Effector memory CD8-positive, alpha-beta T cell (primary cell): ENCODE measurements at places on chromosomes 1 and 21.

GRCh38 chr1:93613898-93614297 is 67.7 kb downstream of the BCAR3 start:
- H3K27ac ChIP-seq: no peak overlapping the region
- peaks cover 17% of the 10 kb centered on the region for H3K4me1 ChIP-seq
- H3K4me3 ChIP-seq: no peak overlapping the region
- no peak for DNase-seq

DNA sequence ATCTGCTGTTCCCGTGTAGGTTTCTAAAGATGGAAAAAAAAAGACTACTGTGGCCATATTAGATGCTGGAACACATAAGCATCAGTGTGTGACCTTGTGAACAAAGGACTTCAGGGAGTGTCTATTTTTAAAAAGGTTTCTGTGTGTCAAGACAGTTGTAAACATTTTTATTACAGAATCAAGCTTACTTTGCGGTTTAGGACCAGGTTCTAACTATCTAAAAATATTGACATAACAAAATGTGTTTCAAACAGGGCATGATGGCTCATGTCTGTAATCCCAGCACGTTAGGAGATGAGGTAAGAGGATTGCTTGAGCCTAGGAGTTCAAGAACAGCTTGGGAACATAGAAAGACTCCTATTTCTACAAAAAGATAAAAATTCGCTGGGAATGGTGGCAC is 7.1 kb upstream of the DDI2 start:
- H3K27me3 ChIP-seq: no peaks in the 10 kb centered on the region
- no peak overlapping the region for H3K4me3 ChIP-seq
- H3K27ac ChIP-seq: no peak overlapping the region
- H3K4me1 ChIP-seq: no peaks in the 10 kb centered on the region
- H3K36me3 ChIP-seq: no peaks in the 10 kb centered on the region

DNA sequence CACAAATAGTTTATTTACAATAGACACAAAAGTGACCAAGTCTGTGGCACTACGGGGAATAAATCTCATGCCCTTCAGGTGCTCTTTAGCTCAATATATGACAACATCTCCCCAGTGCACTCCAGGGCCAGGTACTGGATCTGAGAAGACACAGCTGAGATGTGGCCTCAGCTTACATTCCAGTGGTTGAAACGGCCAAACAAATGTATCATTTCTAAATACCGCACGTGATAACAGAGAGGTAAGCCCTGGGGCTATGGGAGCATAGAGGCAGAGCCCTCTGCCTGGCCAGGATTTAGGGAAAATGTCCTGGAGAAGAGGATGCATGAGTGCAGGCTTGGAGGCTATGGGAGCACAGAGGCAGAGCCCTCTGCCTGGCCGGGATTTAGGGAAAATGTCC is 630.5 kb downstream of the SMYD3 start:
- no peak for DNase-seq
- H3K36me3 ChIP-seq: peaks cover 5% of the 10 kb centered on the region
- H3K27me3 ChIP-seq: no peaks in the 10 kb centered on the region
- H3K27ac ChIP-seq: no peak overlapping the region

DNA sequence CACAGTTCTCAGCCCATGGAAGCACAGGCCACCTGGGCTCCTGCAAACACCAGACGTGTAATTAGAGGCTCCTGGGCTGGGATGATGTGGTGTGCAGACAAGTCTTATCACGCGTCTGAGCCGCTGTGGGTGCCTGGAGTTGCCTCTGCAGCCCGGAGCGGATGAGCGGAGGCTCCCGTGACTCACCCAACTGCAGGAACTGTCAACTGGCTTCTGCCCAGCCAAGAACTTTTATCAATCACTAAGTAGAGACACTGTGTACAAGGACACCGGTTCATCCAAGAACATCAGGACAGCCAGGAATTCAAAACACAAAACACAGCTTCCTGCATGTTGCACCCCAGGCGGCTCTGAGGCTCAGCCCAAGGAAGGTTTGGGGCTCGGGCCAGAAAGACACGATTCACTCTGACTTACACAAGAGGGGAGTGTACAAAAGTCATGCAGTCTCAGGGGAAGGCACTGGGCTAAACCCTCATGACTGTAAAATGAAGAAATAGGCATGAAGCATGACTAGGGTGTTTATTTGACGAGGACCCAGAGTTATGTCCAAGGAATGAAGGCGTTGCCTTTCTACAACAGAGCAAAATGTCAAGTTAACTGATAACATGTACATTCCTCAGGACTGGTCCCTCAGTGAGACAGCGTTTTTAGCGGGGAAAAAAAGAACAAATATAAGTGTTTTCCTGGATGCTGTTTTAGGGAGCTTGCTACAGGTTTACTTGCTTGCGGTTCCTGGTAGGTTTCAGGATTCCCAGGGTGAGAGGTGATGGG is 21.1 kb downstream of the ERRFI1 start:
- H3K27me3 ChIP-seq: no peaks in the 10 kb centered on the region
- H3K36me3 ChIP-seq: no peaks in the 10 kb centered on the region
- DNase-seq: no peak
- no peaks in the 10 kb centered on the region for H3K4me1 ChIP-seq

- H3K27ac ChIP-seq: peak overlapping the region; percentile 54
- no peaks in the 10 kb centered on the region for H3K36me3 ChIP-seq
- no peak overlapping the region for H3K4me3 ChIP-seq
- no peaks in the 10 kb centered on the region for H3K27me3 ChIP-seq
- H3K4me1 ChIP-seq: peaks cover 13% of the 10 kb centered on the region
- no peak for DNase-seq
Observed at GRCh38 chr1:9121496-9122409, 7.1 kb downstream of the GPR157 start.

- H3K4me3 ChIP-seq: no peak overlapping the region
- no peak overlapping the region for H3K27ac ChIP-seq
Observed at GRCh38 chr1:234968451-234968850, 160.2 kb downstream of the TOMM20 start.

DNA sequence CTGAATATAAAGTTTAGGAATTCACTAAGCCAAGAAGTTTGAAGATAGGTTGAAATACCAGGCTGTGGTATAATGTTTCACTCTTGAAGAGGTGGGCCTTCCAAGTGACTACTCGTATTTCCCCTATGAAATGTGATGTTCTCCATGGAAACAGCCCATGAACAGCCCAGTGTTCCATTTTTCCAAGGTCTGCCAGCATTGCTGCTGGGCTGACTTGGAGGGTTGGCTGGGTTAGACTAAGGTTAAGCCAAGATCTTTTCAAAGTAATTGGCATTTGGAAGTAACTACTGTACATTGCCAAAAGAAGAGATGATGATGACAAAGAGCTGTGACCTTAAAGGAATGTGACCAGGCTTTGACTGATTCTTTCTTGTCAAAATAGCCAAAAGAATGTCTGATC is 73.8 kb downstream of the RPE65 start:
- H3K27me3 ChIP-seq: no peaks in the 10 kb centered on the region
- DNase-seq: no peak
- H3K4me1 ChIP-seq: no peaks in the 10 kb centered on the region
- no peak overlapping the region for H3K4me3 ChIP-seq

DNA sequence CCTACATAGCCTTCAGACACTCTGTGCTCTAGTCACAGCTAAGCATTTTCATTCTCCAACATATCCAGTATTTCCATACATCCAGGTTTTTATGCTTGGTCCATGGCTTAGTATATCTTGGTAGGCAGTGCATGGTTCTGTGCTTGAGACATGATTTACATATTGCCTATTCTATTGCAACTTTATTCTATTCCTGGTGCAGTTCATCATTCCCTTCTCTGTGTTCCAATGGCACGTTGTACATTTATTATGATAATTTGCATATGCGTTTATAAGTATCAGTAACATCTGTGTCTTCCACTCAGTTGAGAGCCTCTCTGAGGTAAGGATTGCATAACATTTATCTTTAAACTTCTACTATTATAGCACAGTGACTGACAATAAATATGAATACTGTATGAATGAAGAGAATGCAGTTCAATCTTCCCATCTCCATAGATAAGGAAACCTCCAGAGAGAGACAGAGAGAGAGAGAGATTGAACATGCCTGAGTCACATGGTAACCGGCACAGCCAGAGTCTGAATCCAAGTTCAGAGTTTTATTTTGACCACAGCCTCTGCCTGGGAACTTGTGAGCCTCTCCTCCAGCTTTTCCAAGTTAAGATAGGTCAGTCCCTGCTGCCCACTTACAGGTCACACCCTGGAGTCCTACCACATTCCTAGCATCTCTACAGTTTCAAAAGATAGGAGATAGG is 41.5 kb downstream of the PLPPR5 start:
- no peak for DNase-seq
- H3K4me3 ChIP-seq: no peak overlapping the region
- no peaks in the 10 kb centered on the region for H3K27me3 ChIP-seq
- H3K27ac ChIP-seq: no peak overlapping the region
- no peaks in the 10 kb centered on the region for H3K4me1 ChIP-seq
- no peaks in the 10 kb centered on the region for H3K36me3 ChIP-seq

DNA sequence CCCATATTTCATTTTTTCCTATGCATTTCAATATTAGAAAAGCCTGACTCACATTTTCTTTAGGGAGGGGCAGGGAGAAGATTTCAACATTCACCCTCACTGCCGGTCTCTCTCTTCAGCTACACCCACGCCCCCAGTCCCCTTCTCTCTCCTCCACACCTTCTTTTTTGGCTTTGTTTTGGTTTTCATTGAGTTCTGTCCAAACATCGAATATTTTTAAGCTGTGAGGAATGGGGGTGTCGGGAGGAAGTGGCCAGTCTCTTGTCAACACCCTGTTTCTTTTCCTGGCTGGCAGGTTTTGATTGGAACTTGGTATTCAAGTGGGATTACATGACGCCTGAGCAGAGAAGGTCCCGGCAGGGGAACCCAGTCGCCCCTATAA is 177.3 kb downstream of the PGBD5 start:
- H3K4me1 ChIP-seq: no peaks in the 10 kb centered on the region
- no peaks in the 10 kb centered on the region for H3K27me3 ChIP-seq
- H3K36me3 ChIP-seq: peaks cover 36% of the 10 kb centered on the region
- H3K27ac ChIP-seq: peak overlapping the region; percentile 49
- no peak overlapping the region for H3K4me3 ChIP-seq

DNA sequence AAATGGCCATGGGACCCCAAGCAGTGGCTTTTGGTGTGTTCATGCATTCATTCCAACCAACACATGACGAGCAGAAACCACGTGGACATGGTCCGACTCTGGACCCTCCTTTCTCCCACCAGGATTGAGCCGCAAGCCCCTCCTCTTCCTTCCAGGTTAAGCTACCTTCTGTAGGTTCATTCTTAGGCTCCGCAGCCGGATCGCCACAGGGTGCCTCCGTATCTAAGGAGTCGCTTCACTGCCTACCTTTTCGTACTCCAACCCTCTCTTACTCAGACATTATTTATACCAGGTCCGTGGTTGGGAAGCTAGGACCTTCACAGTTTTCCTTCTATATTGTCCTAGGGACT is 63.6 kb downstream of the RHBG start:
- H3K4me1 ChIP-seq: peaks cover 15% of the 10 kb centered on the region
- H3K27ac ChIP-seq: no peak overlapping the region
- H3K36me3 ChIP-seq: peaks cover 7% of the 10 kb centered on the region
- no peak for DNase-seq
- no peak overlapping the region for H3K4me3 ChIP-seq

DNA sequence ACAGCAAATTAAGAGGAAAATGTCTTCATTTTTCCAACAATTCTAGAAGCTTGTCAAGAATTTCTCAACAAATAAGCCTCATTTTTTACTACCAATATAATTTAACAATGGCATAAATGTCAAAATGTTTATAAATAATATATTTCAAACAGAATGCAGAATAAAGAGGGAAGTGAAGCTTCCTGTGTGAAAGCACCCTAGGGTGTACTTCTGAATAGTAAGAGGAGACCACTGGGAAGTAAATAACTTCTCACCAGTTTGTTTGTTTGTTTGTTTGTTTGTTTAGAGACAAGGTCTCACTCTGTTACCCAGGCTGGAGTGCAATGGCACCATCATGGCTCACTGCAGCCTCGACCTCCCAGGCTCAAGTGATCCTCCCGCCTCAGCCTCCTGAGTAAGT is 244.3 kb downstream of the SLC45A1 start:
- peak overlapping the region; percentile 18 for H3K27ac ChIP-seq
- DNase-seq: no peak
- H3K27me3 ChIP-seq: no peaks in the 10 kb centered on the region
- H3K4me3 ChIP-seq: no peak overlapping the region
- peaks cover 3% of the 10 kb centered on the region for H3K36me3 ChIP-seq
- no peaks in the 10 kb centered on the region for H3K4me1 ChIP-seq

DNA sequence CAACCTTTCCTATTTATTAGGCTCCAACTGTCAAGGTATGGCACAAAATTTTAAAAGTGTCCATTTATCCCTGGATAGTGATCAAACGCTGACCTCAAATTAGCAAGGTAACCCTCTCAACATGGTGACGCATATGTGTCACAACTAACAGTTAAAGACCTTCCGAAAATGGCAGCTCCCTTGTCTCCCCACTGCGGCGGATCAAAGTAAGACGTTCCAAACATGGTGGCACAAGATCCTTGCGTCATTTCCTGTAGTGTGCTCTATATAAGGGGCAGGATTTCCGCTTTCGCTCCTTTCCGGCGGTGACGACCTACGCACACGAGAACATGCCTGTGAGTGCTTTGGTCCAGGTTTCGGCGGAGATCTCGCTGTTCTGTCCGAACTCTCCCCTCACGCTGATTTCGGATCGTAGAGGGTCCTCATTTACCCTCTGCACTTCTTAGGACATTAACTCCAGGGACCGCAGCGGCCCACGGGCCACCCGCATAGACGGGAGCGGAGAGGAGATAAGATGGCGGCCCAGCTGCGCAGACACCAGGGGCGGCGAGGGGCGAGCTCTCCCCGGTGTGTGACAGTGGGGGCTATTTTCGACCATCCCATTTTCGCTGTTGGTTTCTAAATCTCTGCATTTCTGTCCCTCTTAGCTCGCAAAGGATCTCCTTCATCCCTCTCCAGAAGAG is at the start of gene RPS27:
Gene RPS27 (plus strand): TSS at position 295 of the 683 bp plus-strand sequence. CDS start 35 bp downstream, at position 330.
- H3K27ac ChIP-seq: peak within 1 kb of the TSS; percentile 100
- DNase-seq: peak; percentile 86
- H3K36me3 ChIP-seq: peaks cover 54% of the 10 kb centered on the region
- peak within 1 kb of the TSS; percentile 97 for H3K4me3 ChIP-seq
- H3K27me3 ChIP-seq: peaks cover 5% of the 10 kb centered on the region
